Stimulated activated CD4-positive, alpha-beta T cell treated with anti-CD3 and anti-CD28 coated beads, Interleukin-1b, Interleukin-23, amount 100 ng/mL, for 24 hours (primary cell): ENCODE measurements at places on chromosomes 7 and 10.

- DNase-seq: no peak
These were observed 127.8 kb upstream of the RSU1 start for GRCh38 chr10:16944986-16945385.

- no peak for DNase-seq
These were observed 3.3 kb downstream of the REPIN1 start for GRCh38 chr7:150371996-150372270.

DNA sequence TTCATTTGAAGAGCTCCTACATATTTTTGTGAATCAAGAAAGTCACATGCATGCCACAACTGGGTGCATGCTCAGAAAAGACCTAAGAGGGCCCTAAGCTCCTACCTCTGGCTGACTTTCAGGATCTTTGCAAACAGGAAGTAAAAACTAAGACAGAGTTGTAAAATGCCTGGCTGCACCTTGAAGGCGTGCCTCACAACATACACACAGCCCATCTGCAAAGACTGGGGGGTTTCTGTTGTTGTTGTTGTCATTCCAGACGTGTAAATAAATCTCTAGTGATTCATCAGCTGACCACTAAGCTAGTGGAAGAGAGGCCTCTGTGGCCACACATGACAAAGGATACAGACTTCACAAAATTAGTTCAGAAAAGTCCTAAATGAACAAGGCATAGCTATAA lies 31.8 kb downstream of the SMURF1 start:
- DNase-seq: no peak

GRCh38 chr7:87380905-87381304 lies 35.4 kb downstream of the CROT start:
- DNase-seq: no peak
